Activated T-cell treated with anti-CD3 and anti-CD28 coated beads, Interleukin-2, amount 50 U/mL, for 48 hours (primary cell): ENCODE measurements at places on chromosomes 3 and 15.

- DNase-seq = no peak
These were observed 30.3 kb upstream of the POLG start for GRCh38 chr15:89364741-89365450.

DNA sequence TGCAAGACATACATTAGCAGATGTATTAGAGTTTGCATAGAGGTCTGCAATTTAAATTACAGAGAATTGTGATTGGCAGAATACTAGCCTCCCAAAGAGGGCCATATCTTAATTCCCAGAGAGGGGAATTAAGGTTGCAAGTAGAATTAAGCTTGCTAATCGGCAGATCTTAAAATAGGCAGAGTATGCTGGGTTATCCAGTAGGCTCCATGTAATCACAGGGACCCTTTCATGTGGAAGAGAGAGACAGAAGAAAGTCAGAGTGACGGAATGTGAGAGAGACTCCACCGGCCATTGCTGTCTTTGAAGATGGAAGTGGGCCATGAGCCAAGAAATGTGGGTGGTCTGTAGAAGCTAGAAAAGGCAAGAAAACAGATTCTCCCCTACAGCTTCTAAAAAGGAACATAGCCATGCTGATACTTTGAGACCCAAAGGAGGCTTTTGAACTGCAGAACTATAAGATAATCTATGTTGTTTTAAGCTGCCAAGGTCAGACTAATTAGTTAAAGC lies 38.8 kb downstream of the IMPG2 start:
- no peak for DNase-seq

GRCh38 chr3:141452773-141453172 lies 34.1 kb upstream of the RASA2 start:
- DNase-seq = no peak

DNA sequence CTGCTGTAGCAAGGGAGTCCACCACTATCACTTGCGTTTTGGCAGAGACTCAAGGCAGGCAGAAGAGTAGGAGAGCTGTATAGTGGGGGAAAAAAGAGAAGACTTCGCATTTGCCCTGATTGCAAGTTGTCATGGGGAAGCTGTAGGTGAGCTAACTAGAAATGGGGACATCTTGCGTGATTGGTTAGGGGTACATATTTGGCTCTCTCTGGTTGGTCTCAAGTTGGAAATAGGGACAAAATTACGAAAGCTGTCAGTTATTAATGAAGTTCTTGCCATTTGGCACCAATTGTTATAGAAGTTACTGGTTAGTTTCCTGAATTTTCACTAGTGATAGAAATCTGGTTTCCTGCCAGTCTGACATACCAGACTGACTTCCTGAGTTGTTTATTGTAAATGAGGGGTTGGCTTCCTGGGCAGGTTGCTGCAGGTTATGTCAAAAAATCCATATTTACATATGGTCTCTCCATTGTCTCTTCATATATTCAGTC lies 8.2 kb upstream of the SENP7 start:
- DNase-seq = no peak

GRCh38 chr15:52368402-52368801 lies 72.8 kb upstream of the MYO5C start:
- DNase-seq = no peak

GRCh38 chr3:32592696-32593353 lies 22.2 kb upstream of the DYNC1LI1 start:
- DNase-seq = no peak

DNA sequence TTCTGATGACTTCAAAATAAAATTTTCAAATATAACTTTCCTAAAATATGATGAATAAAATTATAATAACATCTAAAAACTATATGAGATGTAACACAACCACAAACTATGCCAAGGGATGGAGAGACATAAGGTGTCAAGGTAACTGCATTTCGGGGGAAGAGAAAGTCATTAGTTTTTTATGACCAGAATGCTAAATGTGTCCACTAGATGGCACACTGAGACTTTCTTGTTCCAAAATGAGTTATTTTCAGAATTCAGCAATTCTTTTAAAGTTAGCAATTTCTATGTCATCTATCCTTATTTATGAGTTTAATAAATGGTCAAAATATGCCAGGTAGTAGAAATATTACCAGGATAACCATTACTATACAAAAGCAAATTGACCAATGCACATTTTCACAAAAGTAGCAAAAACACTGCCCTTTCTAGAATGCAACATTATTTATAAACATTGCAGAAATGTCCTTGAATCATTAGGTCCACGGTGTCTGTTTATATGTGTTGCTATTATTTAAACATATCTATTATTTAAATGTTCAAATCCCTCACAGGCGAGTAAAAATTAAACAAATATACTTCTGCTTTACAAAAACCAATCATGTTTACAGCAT lies 374.2 kb downstream of the PLCL2 start:
- DNase-seq = no peak

DNA sequence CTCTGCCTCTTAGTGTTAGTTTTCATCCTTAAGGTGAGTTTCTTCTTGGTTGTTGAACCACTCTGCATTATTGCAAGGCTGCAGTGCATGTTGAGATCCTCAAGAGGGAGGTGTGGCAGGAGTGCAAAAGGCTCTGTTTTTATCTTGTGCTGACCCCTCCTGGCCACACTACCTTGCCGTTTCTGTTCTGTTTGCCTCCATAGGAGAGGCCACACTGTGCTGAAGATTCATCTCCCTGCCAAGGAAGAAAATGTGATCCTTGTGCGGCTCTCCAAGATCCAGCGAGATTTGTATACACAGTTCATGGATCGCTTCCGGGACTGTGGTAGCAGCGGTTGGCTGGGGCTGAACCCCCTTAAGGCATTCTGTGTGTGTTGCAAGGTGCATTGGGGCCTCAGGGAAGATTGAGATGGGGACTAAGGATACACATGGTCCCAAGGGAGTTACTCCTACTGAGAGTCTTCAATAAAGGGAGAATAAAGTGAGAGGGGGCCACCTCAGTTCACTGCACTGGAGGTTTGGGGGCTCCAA lies 33.0 kb upstream of the TEX264 start:
- DNase-seq = peak; percentile 30

GRCh38 chr3:129633751-129634481 lies 27.4 kb upstream of the PLXND1 start:
- DNase-seq = no peak

GRCh38 chr3:162122405-162122804 lies 625.8 kb downstream of the OTOL1 start:
- DNase-seq = no peak

- DNase-seq = no peak
These were observed 1.9 kb downstream of the CBLB start for GRCh38 chr3:105866656-105867653.

DNA sequence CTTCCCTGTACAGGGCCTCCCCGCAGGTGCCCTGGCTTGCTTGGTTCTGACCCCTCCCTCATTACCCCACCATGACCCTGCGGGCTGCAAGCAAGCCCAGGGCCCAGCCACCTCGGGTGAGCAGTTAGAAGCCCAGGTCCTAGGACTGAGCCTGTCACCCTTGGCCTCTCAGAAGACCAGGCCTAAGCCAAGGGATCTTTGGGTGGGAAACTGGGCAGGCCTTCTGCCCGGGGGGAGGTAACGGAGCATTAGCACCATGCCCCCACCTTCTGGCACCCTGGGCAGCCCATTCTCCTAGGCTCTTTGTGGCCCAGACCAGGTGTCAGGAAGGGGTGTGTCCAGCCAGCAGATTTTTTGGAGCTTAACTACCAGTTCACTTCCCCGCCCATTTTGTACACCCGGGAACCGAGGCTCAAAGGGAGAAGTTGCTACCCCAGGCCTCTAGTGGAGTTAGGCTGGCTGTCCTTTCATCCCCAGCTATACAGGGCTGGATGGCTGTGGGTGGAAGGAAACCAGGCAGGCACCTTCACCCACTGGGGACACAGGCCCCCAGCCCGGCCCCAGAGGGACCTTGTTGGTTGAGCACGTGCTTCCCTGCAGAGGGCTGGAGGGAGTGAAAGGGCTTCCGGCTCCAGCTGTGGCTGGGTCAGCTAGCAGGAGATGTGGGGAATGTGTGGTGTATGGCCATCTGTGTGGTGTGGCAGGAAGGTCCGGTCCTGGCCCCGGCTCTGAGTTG lies 1.4 kb downstream of the CSK start:
- DNase-seq = peak; percentile 71

DNA sequence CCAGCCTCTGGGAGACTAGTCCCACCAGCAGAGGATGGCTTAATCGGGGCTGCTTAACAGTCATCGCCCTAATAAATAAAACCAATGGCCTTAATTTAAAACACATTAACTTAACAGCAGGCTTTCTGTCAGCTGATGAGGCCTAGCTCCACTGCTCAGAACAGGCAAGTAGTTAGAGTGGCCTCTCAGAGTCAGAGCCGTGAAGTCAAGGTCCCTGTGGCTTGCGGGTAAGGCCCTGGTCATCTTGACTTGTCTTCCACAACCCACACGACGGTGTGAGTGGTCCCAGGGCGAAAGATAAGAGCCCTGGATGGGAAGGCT lies 11.8 kb downstream of the XXYLT1 start:
- DNase-seq = no peak

DNA sequence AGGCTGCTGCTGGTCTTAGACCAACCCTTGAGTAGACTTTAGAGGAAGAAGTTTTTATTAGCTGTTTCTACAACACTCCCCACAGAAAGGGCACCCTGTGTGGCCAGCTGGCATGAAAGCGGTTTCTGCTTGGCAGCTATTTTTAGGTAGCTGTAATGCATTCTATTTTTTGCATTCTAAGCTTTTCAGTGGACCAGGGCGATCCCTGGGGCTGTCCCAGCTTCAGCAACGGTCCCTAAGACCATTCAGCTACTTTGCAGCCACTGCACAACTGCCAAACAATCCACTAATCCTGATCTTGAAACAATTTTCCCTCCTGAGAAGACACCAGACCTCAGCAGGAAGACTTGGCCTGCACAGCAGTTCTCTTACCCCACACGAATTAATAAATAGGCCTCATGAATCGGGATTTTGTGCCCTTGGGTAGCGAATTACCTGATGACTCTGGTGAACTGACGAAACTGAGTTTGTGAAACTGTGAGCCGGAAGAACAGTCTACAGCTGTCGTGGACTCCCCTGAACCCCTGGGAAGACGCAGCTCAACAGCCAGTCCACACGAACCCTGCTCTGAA lies 14.6 kb upstream of the TFRC start:
- DNase-seq = no peak

- no peak for DNase-seq
These were observed 17.0 kb downstream of the RAB43 start for GRCh38 chr3:129104498-129105079.

- no peak for DNase-seq
These were observed 65.2 kb downstream of the LPP start for GRCh38 chr3:188219147-188219546.

DNA sequence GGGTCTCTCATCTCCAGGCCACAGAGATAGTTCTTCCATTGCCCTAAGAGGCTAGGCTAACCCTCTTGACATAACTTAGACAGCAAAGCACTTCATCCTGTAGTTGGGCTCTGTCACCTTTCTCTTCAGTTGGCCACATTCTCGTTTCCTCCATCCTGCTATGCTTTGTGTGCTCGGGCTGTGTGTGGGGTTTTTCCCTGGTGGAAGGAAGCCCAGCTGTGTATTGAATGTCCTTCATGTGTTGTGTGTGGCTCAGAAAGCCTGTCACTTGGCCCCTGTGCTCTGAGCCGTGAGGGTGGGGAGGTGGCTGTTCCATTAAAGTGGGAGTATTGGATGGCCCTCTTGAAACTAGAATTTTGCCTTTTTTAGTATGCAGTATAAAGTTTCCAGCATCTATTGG lies 8.8 kb upstream of the EXOG start:
- DNase-seq = no peak

- DNase-seq = no peak
These were observed 299.6 kb downstream of the CACNA2D3 start for GRCh38 chr3:54421943-54422342.

- DNase-seq = no peak
These were observed 1.9 kb downstream of the ADPGK start for GRCh38 chr15:72781631-72782030.

- DNase-seq = no peak
These were observed 168.2 kb upstream of the RARB start for GRCh38 chr3:25259871-25260270.

GRCh38 chr3:197450308-197450707 lies 105.5 kb downstream of the BDH1 start:
- no peak for DNase-seq

GRCh38 chr15:33310481-33311311 lies at the start of gene RYR3:
Gene RYR3, plus strand, starts transcription at chr15:33310967. Its CDS starts 79 bp downstream, at chr15:33311046.
- DNase-seq = peak; percentile 19

DNA sequence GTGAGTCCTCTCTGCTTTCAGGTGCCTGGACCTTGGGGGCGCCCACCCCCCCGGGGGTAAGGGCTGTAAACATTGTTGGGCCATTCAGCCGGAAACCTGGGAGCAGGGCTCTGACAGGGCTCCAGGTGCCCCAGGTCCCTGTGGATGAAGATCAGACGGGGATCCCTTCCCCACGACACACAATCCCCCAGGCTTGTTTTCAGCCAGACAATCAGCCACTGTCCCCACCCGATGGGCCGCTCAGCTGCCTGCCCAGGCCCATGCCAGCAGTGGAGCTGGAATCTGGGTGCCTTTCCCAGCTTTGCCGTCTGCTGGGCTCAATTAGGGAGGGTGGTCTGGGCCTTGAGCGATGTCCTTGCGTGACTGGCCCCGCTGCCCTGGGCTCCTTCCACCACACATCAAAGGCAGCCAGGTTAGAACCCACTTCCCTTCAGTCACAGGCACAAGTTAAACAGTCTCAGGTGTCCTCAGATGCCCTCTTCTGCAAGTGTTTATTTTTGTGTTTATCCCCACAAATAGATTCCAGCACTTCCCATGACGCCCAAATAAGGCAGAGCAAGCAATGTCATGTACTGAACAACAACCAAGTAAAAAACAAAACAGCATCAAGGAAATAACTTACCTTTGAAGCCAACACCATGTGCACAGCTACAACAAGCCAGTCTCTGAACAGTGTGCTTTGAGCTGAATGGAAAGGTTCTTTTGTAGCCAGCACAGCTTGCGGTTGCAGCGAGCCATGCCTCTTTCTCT lies 77.0 kb upstream of the ALDH1A3 start:
- DNase-seq = no peak

GRCh38 chr3:139121513-139122220 lies 77.0 kb upstream of the PRR23C start:
- DNase-seq = no peak

GRCh38 chr3:160012108-160012507 lies 23.5 kb downstream of the IL12A start:
- DNase-seq = no peak

DNA sequence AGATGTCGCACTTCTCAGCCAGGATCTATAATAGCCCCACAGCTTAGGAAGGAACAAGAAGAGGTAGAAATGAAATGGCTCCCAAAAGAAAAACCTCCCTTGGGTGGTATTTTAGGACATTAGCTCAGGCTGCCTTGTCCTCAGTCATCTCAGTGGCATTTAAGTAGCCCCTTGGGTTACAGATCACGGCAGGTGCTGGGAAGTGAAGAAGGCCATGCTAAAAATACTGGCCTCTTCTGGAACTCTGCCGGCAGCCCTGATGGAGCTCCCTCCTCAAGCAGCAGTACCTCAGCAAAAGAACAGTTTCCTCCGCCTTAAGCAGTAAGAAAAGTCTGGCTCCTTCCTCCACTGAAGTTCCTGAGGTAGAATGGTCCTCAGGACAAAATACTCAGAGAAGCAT lies 7.3 kb upstream of the TPM1 start:
- no peak for DNase-seq
